ENCODE measurements at places on chromosomes 3 and 15.

- DNase-seq: no peak
Observed at GRCh38 chr3:10348404-10348721, 27.5 kb upstream of the SEC13 start.

- peak; percentile 88 for DNase-seq
Observed at GRCh38 chr15:39598186-39598850, 17.4 kb downstream of the THBS1 start.

GRCh38 chr15:74136540-74136813 is 6.1 kb downstream of the ISLR2 start:
- no peak for DNase-seq

DNA sequence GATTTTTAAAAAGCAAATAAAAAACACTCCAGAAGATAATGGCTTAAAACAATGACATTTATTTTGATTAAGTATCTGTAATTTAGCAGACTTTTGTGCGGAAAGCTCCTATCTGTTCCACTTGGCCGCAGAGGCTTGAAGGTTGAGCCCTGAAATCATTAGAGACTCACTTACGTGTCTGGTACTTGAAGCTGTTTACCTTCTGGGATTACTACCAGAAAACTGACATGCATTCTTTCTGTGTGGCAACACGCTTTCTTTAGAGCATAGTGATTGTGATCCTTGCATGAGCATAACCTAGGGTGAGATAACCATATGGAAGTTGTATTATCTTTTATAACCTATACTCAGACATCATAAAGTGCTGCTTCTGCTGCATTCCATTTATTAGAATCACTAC is 298.5 kb downstream of the SI start:
- no peak for DNase-seq

DNA sequence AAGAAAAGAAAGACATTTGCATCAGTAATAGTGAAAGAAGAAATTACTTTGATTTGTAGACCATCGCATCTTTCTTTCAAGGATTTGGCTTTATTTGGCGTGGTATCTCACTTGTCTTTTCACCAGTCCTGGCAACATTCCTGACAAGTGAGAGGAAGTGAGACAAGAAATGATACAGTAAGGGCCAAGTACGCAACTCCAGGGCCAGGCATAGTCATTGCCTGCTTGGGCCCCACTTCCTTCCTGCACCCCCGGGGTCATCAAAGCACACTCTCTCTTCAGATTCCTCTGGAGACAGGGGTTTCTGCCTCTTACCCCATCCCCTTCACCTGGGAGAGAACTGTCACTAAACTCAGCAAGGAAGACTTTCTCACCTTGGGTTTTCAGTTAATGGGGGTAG is 55.1 kb downstream of the CD47 start:
- no peak for DNase-seq

DNA sequence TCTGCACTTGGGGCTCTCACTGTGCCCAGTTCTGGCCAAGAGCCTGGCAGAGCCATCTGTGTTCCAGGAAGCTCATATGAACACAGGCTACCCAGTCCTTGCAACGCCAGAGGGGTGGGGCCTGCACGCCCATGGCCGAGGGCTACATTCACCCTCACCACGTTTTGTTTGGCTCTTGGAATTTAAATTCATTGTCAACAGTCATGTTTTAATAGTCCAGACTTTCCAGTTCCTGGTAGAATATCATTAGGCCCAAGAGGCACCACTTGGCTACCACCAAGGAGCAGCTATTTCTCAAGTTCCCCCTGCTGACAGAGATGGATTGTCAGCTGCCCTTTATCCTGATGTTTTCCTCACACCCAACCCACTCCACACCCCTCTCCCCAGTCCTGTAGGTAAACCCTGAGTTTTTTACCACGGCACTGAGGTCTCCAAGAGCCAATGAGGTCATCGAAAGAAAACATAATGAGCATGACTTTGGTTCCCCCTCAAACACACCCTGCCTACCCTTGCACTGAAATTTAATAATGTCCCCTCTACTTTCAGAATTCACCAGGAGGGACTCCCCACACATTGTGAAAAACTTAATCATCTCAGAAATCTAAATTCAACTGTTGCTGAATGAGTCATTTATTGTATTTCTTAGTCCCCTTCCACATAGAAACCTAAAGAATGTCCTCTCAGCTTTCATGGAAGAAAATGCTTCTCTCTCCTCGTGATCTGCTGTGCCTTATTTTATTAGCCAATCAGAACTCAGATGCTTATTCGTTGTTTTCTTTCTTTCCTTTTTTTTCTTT is 125.1 kb downstream of the SHQ1 start:
- peak; percentile 85 for DNase-seq

- peak; percentile 45 for DNase-seq
Observed at GRCh38 chr3:45665101-45665572, 24.1 kb upstream of the SACM1L start.

Data from EH (cell line).